Stimulated activated CD4-positive, alpha-beta T cell treated with anti-CD3 and anti-CD28 coated beads, Interleukin-1b, Interleukin-23, amount 100 ng/mL, for 4 hours (primary cell): ENCODE measurements at places on chromosomes 3 and 15.

DNA sequence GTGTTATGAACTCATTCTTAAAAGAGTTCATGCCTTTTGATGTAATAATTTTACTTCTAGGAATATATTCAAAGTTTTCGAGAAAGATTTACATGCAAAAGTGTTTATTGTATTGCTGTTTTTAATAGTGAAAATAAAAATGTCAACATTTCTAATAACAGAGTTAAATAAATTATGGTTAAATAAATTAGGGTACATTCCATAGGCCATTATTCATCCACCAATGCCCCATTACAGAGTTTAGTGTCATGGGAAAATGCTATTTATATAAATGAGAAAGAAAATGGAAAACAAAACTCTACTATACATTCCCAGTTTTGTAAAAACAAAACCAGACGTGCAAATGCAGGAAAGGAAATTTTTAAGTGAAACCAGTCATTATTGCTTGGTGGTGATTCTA lies 538.1 kb upstream of the TBL1XR1 start:
- no peak for DNase-seq

DNA sequence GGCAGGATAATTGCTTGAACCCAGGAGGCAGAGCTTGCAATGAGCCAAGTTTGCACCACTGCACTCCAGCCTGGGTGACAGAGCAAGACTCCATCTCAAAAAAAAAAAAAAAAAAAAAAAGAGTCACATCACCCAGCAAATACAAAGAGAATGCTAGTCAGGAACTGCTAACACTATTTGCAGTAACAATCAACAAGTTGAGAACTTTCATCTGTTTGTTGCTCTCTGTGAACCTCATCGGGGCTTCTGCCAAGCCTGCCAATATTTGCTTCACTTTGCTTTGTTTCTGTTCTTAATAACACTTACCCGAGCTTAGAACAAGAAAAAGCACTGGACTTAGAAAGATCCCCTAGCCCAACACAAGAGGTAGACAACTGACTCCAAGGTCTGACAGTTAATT lies 76.9 kb downstream of the PLCH1 start:
- no peak for DNase-seq

- no peak for DNase-seq
Observed at GRCh38 chr15:98682992-98683701, 34.8 kb downstream of the IGF1R start.

DNA sequence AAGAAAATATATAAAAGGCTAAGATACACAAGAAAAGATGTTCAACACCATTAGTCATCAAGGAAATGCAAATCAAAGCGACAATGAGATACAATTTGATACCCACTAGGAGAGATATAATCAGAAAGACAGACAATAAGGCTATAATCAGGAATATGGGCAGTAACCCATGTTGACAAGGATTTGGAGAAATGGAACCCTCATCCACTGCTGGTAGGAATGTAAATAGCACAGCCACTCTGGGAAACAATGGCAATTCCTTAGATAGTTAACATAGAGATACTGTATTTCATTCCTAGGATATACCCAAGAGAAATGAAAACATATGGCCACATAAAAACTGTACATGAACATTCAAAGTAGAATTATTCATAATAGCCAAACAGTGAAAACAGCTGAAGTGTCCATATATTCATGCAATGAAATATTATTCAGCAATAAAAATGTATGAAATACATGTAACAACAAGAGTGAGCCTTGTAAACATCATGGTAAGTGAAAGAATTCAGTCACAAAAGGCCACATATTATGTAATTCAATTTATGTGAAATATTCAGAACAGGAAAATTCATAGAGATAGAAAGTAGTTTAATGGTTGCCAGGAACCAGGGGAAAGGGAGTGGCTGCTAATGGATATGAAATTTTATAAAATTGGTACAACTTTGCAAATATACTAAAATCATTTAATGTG lies 18.2 kb upstream of the COL8A1 start:
- no peak for DNase-seq

- no peak for DNase-seq
Observed at GRCh38 chr3:153618176-153618575, 456.1 kb downstream of the RAP2B start.

DNA sequence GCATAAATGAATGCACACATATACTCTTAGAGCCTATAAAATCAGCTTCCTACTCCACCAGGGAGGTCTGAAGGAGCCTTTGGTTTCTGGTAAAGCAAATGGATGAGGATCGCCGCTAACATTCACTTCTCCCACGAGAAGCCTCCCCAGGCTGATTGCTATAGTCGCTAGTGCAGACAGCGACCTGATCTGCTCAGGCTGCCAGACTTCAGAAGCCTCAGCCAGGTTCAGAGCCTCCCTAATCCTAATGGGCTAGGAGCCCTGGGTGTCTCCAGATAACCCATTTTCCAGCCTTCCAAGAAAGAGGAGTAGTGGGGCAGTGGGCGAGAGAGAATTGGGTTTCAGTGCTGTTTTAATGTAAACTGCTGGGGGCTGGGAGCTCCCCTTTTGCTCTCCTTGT lies 35.4 kb downstream of the TPM1 start:
- DNase-seq: no peak

DNA sequence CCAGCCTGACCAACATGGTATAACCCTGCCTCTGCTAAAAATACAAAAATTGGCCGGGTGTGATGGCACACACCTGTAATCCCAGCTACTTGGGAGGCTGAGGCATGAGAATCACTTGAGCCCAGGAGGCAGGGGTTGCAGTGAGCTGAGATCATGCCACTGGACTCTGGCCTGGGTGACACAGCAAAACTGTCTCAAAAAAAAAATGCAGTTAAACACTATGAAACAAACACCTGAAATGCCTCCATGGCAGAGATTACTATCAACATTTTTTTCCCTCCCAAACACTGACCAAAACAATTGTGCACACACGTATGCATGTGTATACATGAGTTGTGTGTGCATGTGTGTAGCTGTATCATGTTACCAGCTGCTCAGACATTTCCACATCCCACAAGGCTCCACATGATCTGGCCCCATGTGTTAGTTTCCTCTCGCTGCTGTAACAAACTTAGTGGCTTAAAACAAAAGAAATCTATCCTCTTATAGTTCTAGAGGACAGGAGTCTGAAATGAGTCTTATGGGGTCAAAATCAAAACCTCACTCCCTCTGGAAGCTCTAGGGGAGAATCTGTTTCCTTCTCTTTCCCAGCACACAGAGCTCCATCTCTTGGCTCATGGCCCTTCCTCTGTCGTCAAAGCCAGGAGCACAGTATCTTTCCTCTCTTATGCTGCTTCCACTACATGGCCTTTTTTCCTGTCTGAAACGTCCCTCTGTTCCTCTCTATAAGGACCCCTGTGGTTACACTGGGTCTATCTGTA lies 34.5 kb downstream of the SLC41A3 start:
- DNase-seq: no peak

GRCh38 chr15:88108991-88109390 lies 147.5 kb downstream of the NTRK3 start:
- no peak for DNase-seq

GRCh38 chr15:35654332-35654731 lies 108.4 kb upstream of the DPH6 start:
- no peak for DNase-seq

DNA sequence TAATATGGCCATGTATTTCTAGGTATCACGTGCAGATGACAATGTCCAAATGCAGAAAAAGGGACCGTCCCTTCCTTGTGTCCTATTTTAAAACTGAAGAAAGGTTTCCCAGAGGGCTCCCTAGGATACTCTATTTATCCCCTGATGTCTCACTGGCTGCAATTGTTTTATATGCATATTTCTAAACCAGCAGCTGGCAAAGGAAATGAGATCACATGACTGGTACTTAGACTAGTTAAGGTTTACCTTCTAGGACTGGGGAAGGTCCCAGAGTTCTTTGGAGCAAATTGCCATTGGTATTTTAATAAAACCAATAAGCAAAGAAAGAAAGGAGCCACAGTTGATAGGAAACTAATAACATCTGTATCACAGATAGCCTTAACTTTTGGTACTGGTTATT lies 29.5 kb downstream of the GTF2E1 start:
- DNase-seq: no peak

GRCh38 chr3:124886168-124887056 lies 753 bp downstream of the ITGB5 start:
- DNase-seq: peak; percentile 42

DNA sequence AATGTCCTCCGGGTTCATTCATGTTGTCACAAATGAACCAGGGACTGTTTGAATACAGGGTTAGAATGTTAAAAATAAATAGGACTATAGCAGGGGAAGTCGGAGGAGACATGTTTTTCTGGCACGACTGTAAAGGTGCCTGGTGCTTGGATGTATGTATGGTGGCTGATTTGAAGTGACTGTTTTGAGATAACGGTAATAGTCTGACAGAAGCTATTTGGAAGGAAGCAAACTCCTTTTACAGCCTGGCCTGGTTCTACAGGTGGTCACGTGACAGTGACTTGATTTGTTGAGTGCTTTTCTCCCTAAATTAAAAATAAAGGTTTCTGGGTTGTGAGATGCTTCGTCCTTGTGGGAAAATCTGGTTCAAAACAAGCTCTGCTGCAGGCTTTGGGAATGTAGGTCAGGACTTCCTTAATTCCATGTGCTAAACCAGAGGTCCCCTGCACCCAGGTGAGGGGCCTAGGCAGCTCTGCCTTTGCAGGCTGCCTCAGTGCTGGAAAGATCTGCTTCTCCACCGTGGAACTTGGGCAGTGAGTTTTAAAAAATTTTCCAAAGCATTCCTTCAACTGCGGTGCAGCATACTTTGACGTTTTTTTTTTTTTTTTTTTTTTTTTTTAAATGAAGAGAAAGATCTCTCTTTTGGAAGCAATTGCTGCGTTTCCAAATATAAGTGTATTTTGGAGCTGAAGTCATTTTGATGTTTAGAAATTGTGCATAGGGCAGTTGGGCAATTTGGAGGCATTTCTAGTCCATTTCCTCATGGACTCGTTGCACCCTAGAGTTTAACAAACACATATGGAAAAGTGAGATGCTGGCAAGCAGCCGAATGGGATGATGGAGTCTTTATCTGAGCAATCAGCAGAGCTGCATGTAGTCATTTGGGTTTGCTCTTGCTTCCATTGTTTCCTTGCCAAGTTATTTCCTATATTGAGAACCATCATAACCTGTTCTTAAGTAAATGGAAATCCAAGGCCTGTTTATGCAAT lies 30.9 kb downstream of the ITPR1 start:
- no peak for DNase-seq

- DNase-seq: peak; percentile 15
Observed at GRCh38 chr3:8769088-8769822, at the start of gene OXTR. Gene OXTR (minus strand): TSS chr3:8769613. CDS start chr3:8768187, 1,426 bp downstream.

DNA sequence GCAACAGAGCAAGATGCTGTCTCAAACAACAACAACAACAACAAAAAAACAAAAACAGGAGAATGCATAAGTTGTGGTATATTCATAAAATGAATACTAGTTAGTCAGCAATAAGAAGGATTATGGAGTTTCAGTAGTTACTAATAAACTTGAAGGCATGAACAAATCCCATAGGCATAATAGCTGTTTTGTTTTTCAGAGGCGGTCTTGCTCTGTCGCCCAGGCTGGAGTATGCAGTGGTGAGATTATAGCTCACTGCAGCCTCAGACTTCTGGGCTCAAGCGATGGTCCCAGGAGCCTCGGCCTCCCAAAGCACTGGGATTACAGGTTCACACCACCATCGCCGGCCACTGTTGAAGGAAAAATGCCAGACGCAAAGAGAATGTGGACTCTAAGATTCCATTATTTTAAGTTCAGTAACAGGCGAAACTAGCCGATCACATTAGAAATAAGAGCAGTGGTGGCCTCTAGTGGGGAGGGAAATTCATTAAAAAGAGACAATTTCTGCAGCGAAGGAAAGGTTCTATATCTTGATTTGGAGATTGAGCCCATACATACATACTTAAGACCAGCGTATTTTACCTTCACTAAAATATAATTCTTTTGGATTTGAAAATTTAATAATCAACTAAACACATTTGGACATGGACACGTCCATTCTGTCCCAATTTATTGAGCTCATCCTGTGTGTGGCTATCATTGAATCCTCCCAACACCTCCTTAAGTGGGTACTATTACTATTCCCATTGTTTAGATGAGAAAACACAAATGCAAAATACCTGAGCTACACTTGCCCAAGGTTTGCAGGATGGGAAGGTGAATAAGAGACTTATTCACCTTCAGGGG lies 27.4 kb upstream of the HDAC11 start:
- DNase-seq: peak; percentile 28

- no peak for DNase-seq
Observed at GRCh38 chr15:72680931-72681330, 5.1 kb downstream of the HIGD2B start.

DNA sequence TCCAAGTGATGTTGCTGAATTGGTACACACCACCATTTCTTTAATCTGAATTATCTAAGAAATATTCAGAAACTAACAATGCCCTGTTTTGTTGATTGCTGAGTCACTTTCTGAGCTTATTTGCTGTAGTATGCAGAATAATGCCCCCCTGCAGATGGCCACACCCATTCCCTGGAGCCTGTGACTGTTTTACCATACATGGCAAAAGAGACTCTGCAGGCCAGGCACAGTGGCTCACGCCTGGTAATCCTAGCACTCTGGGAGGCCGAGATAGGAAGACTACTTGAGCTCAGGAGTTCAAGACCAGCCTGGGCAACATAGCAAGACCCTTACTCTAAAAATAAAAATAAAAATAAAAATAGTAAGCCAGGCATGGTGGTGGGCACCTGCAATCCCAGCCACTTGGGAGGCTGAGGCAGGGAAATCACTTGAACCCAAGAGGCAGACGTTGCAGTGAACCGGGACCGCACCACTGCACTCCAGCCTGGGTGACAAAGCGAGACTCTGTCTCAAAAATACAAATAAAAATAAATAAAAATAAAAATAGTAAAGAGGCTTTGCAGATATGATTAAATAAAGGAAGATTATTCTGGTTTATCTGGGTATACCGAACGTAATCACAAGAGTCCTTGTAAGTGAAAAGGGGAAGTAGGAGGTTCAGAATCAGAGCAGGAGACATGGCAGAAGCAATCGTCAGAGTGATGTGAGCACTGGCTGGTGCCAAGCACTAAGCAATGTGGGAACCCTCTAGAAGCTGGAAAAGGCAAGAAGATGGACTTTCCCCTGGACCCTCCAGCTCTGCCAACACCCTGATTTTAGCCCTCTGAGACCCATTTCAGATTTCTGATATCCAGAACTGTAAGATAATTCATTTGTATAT lies 19.0 kb downstream of the PCYT1A start:
- no peak for DNase-seq

GRCh38 chr3:102714567-102714966 lies 279.8 kb downstream of the ZPLD1 start:
- no peak for DNase-seq

DNA sequence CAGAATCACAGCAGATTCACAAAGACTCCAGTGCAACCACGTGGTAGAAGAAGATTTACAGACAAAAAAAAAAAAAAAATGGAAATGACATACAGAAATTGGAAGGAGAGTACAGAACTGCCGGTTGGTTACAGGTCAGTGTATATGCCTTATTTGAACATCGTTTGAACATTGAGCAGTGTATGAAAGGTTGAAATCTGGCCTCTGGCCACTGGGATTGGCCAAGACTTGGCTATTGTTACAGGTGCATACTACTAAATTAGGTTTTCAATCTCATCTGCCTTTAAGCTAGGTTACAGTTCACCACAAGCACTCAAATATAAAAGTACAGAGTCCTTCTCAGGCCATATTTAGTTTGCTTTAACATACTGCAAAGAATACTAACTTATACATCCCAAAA lies 59.8 kb downstream of the THBS1 start:
- no peak for DNase-seq

- DNase-seq: no peak
Observed at GRCh38 chr15:53354874-53355273, 404.6 kb downstream of the WDR72 start.

- no peak for DNase-seq
Observed at GRCh38 chr3:101063401-101063800, 70.2 kb upstream of the ABI3BP start.
